ENCODE measurements at places on chromosomes 11 and 22. TPM values are rescaled to one million over a fixed set of nuclear protein-coding genes. Genes with fewer than 3 reads are reported as not detected.

The NPAS4 gene
- 0.19 TPM for total RNA-seq

The CHST1 gene
- 1.3 TPM for total RNA-seq

The WNT11 gene
- total RNA-seq = 9.2 TPM

The RASSF10 gene
- 12.1 TPM for total RNA-seq

The SNX32 gene
- total RNA-seq = 0.78 TPM

The ANGPTL5 gene
- total RNA-seq = 2.7 TPM

The B3GAT1 gene
- total RNA-seq = 0.13 TPM

DNA sequence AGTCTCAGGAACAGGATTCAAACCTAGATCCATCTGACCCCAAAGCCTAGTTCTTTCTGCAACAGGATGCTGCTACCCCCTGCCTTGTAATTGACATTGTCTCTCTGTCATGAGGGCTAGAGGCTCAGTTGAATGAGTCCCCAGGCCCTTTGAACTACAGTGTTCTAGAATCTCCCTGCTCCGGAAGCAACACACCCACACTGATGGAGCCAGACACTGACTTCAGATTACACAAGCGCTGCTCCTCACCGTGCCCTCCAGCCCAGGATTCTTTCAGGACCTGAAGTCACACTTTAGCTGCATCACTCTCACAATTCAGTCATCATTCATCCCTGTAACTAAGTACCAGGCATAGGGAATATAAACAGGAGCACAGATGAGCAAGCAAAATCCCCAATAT is 69.6 kb downstream of the RAB30 start:
- DNase-seq = no peak

GRCh38 chr11:30282289-30282631 is 40.6 kb upstream of the ARL14EP start:
- no peak for DNase-seq

- no peak for DNase-seq
Observed at GRCh38 chr11:68266121-68266891, 5.5 kb downstream of the C11orf24 start.

DNA sequence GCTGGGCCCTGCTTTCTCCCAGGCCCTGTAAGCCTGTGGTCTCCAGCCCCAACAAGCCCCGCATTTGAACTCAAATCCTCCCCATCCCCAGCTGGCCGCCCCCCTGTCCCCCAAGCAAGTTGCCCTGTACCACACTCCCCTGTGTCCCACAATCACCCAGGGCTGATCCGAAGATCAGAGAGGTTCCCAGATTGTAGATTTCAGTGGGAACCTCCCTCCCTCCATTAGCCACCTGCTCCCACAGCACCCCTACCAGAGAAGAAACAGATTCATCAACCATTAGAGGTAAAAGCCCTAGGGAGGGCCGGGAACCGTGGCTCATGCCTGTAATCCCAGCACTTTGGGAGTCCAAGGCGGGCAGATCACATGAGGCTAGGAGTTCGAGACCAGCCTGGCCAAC is 107.5 kb downstream of the FEZ1 start:
- no peak for DNase-seq

GRCh38 chr11:23991165-23991539 is 505.7 kb upstream of the LUZP2 start:
- DNase-seq = no peak

DNA sequence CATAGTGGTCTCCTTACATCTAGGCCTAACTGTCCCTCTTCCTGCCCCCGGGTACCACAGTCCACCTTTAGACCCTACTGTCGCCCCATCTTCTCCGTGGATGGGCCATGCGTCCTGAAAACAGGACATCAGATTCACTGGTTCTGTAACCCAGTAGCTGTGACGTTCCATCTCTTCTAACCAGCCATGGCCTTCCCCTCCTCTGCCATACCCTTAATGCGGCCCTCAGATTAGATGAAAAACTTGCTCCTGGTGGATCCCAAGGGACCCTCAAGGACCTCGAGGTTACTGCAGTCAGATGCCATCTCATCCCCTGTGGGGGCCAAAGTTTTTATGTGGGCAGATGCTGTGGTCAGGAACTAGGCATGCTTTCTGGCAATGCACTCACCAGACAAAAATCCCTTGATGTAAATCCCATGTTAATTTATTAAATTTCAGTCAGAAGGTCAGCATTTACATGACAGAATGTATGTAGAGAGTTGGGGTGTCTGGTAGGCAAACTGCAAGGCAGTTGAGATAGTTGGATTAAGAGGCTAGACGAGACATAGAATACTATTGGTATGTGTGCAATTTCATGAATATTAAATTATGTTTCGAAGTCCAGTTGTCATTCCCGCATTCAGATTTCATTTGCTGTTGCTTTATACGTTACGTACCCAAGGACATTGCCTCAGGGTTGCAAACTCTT is 64.3 kb downstream of the WNT11 start:
- DNase-seq = no peak

DNA sequence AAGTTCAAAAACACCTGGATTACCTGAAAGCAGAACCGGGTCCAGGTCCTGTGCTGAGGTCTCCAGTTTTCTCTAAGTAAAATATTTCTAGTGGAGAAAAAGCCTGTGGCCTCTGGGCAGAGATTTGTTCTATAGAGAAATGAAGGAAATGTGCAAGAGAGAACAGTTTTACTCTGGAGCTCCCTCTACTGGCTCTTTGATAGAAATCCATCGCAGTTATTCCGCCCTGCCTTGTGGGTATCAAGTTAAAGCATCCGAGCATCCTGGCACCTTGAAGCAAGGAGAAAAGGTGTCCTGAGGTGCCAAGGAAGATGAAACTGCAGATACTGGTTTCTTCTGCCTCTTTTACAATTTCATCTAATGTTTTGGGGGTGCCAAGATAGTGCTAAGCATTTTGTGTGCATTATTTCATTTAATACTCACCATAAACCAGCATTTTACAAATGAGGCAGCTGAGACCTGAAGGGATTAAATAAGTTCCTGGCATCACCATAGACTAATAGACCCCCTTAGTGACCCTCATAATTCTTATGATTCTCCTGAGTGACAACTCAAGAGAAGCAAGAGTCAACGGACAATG is 113.1 kb upstream of the HSD17B12 start:
- DNase-seq = no peak

DNA sequence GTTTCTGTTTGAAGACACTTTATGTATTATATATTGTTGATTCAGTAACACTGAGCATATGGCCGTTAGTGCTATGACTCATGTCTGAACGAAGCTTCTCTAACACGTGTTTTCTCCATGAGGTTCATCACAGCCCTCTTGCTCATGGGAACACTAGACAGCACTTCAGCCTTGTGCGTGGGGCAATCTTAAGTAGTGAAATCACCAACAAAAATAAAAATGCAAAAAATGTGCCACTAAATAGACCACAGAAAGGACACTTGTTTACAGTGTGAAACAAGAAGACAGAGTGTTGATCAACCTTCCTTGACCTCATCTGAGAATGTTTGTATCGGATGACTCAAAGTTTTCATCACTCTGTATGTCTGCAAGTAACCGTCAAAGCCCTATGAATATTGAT is 94.5 kb downstream of the FDX1 start:
- no peak for DNase-seq

DNA sequence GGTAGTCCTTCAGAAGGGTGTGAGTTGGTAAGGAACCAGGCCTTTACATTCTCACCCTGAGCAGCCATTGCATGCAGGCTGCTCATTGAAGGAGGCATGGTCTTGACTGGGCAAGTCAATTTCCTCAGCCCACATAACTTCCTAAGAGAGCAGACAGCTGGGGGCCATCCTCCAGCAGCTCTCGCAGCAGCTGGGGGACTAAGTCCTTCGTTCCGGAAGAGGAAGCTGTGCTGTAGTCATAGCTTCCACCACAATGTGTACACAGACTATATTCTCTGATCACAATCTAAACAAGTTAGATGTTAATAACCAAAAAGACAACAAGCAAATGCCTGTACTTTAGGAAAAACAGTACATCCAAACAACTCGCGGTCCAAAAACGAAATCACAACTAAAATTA is 30.1 kb upstream of the MPPED1 start:
- DNase-seq = no peak

DNA sequence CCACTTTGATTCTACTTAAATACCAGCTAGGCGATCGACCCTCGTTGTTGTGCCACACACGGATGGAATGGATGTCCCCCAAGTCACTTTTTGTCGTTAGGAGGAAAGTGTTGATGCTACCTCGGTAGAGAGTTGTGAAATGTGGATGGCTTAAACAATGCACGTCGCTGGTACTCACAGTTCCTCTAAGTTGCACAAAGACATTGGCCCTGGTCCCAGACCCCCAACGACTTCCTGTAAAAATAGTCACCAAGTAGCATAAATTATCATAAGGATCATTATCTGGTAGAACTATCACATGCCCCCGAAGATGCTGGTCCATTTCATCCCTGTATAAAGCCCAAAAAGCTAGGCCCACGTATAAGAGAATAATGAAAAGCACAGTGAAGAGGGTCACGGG is 3.8 kb downstream of the PKDREJ start:
- peak; percentile 83 for DNase-seq

GRCh38 chr11:120354068-120354467 is 17.9 kb downstream of the ARHGEF12 start:
- DNase-seq = no peak

DNA sequence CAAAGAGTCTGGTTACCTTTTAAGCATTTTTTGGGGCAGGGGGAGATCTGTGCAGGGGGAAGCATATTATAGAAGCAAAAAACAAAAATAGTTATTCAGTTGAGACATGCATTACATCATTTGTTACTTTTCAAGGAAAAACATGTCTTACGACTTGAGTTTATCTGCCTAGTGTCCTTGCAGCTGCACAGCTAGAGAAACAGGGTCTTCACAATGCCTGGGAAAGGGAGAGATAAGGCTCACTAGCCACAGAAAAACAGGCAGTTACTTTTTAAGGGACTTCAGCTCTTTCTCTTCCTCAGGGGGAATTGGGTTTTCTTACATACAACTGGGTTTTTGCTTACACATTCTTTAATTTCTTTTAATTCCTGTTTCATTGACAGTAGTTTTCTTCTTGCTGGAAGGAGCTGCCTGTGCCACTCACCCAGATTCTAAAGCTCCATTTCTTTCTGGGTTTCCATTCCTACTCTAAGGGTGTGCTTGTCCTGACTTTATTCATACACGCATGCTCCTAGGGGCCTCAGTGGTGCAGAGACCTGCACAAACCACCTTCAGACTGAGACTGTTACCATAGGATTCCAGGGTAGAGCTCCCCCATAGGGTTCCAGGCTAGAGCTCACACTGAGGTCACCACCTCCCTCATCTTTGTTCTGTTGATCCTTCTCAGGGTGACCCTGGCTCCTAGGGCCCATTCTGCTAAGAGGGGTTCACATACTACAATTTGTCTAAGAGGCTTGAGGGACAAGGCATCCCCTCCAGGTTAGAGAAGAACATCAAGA is 14.7 kb upstream of the UBQLNL start:
- DNase-seq = no peak

DNA sequence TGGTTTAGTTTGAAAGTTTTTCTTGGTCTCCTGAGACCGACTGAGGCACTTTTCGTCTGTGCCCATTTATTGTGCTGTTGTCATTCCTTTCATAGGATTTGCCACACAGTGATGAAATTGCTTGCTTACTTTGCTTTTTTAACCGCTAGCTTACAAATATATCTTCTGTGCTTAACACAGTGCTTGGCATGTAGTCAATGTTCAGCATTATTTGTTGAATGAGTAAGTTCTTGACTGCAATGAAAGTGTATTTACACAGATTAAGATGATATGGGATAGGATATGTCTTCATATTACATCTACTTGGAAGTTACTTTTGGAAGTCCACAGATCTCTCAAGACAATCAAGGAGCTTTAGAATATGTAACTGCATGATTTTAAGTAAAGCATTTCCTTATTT is 91.2 kb downstream of the GRIA4 start:
- DNase-seq = no peak

DNA sequence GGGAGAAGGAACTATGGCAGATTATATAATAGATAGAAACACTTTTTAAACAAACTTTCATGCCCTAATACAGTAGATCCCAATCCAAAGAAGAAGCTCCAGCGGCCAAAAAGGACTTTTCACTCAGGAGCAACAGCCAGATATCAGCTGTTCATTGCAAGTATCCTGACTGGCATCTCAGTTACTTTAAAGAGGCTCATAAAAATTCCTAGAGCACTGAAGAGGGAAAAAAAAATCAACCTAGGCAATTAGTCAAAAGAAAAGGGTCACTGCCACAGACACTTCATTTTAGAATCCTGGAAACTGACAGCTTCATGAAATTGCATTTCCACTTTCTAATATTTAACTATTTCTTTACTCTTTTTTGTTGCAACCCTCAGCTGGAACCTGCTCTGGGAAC is 170.6 kb upstream of the SOX6 start:
- DNase-seq = no peak

DNA sequence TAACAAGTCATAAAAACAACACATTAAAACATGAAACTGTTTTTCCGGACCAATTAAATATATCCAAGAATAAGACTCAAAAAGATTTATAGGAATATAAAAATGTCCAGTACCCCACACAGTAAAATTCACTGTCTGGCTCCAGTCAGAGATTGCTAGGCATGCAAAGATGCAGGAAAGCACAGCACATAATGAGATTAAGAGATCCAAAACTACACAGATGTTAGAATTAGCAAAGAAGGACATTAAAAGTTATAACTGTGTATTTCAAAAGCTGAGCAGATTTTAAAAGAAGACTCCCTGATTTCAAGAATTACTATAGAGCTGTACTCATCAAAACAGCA is 13.6 kb downstream of the LRRC75B start:
- no peak for DNase-seq
